GM19239 (cell line): ENCODE measurements at places on chromosomes 11 and 22.

DNA sequence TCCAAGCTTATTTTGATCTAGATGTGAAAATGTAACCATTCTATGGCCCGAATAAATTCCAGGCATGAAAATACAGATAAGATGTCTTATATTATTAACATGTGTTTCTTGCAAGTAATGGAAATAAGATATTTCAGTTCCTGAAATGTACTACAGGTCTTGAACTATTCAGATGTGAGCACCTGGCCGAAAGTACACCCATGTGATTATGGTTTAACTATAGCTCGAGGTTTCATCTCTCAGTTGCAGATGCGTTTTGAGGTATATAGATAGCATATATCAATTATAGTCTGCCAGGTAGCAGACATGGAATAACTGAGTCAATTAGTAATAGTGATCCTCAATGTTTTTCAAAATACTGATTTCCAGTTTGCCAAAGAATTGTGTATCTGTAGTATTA is 68.3 kb downstream of the DDIAS start:
- DNase-seq = peak; percentile 36

DNA sequence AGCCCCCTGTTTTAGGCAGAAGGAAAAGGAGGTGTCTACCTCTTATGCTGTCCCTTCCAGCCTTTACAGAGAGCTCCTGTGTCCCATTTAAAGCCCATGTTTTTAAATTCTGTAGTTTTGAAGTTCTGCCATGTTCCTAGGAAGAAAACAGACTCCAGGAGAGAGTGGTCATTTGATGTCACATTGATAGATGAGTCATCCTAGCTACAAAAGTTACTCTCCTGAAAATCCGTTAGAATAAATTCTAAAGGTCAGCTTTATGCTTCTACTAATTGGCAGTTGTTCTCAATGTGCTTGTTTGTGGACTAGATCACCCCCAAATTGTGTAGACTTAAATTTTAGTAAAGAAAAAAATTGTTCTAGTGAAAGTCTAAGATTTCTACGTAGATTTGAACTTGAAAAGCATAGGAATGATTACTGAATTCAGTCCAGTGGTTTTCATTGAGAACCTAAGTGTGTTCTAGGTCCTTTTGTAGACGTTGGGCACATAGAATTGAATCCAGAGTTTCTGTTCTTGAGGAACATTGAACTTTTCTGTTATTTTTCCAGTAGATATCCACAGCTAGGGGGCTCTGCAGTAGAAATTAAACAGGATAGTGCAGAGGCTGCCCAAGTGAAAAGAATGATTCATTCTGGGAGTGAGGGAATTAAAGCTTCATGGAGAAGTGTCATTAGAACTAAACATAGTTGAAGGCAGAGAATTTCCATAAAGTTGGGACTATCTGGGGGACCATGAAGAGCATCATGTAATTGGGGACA is 140.6 kb upstream of the RASSF10 start:
- no peak for DNase-seq

DNA sequence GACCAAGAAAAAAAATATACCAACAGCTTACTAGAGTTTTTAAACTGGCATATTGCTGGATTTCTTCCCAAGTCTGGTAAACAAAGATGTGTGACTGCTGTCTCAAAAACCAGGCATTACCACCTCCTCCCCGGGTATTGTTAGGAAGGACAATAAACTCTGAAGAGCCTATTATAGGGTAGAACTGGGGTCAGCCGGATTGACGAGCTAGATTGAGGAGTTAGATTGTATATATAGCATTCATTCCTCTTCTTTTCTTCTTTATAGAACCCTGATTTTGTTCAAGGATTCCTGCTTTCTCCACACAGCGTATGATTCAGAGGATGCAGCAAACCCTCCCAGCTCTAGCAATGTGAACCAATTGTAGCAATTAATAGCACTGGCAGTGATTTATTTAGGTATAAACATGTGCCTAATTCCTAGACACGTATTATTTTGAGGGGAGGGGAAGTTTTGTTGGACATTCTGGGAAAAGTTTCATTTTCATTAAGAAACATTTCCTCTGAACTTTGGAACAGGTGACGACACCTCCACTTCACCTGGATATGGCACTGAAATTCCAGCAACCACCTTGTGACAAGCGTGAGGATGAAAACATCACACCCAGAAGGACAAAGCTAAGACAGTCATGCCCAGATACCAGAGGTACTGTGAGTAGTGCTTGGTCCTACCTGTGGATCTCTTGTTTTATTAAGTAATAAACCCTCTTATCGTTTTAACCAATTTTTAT is 679.4 kb upstream of the KIRREL3 start:
- DNase-seq = no peak

- peak; percentile 87 for DNase-seq
Measured at GRCh38 chr11:64355078-64355940, 3.7 kb upstream of the RPS6KA4 start.

- DNase-seq = no peak
Measured at GRCh38 chr11:130871616-130872015, 44.7 kb downstream of the SNX19 start.

DNA sequence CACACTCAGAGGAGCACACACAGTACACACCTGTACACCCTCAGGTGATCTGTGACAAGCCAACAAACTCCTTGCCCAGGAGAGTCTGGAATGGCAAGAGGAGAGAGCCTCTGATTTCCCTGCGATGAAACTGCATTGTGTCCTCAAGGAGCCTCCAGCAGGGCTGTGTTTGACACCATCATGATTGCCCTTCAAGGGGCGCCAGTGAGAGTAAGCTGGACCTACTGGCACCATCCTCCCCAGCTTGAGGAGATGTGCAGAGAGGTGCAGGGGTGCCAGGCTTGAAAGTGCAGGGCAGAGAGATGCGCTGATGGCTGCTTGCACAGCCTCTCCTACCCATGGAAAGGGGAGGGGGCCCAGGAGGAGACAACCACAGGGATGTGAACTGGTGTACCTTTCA is 188.8 kb upstream of the CADM1 start:
- DNase-seq = no peak

GRCh38 chr22:36928196-36928595 is 14.8 kb downstream of the CSF2RB start:
- DNase-seq = no peak

GRCh38 chr22:40751250-40751649 is 67.9 kb downstream of the SLC25A17 start:
- DNase-seq = no peak

- DNase-seq = no peak
Measured at GRCh38 chr22:32803020-32803737, 1.7 kb downstream of the TIMP3 start.

DNA sequence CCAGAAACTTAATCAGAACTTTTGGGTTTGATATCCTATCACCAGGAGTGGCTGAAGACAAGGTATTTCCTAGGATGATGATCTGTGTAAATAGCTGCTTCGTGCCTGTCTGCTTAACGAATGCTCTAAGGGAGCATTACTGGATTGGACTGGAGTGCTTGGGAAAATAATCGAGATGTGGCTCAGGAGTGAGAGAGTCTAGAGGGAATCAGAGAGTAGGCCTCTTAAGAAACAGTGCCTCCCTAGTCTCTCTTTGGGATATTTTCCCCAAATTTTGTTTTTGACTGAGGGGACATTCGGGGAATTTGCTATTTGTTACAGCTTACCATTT is 2.5 kb downstream of the MAML2 start:
- DNase-seq = no peak

DNA sequence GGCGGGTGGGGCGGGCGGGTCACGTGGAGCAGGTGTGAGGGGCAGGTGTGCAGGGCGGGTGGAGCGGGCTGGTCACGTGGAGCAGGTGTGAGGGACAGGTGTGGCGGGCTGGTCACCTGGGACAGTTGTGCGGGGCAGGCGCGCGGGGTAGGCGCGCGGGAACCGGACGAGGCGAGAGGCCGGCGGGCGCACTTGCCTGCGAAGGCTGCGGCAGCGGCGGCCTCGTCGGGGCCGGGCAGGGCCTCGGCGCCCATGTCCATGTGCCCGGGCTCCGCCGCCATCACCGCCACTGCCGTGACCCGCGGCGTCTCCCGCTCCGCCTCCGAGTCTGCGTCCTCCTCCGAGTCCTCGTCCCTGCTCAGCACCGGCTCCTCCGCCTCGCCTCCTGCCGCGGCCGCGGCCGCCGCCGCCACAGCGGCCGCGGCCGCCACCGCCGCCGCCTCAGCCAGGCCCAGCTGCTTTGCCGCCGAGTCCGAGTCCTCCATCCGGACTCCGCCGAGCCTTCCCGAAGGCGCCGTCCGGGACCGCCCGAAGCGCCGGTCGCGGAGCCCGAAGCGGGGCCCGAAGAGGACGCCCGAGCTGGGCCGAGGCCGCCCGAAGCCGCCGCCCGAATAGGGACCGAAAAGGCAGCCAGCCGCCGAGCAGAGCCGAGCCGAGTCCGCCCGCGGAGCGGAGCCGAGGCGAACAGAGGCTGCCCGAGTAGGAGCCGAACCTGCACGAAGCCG is at the start of gene DEAF1:
DEAF1 (minus strand) TSS at position 660 of the 725 bp plus-strand sequence; CDS start at position 485, 175 bp downstream.
- DNase-seq = peak; percentile 91

DNA sequence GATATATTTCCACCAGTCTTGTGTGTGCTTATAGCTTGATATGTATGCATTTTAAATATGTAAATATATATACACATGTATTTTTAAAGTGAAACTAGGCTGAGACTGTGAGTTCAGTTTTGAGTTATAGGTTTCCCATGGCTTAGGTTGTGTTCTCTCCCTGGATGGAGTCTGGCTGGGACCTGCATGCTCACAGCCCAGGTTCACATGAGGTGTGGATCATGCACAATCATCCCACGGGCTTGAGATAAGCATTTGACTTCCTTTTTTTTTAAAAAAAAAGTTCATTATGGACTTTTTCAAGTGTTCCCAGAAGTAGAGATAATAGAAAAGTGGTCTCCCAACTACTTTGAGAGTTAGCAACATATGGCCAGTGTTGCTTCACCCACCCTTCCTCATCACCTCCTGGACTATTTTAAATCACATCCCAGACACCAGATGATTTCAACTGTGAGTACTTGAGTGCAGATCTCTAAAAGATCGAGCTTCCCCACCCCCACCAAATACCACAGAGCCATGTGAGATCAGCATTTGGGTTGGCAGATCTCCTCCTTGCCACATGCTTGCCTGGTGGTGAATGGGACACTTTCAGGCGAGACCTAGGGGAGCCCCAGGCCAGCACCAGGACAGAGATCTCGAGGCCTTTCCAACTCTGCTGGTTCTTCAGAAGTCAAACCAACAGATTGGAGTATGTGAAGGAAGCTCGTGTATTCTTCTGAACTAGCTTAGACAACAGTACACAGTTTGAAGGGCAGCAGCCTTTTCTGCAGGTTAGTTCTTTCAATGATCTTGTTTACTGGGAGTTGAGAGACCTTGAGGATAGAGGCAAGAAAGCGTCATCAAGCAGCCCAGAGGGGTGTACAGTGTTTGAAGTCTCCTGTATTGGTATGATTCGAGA is 15.9 kb downstream of the MED15 start:
- DNase-seq = no peak

DNA sequence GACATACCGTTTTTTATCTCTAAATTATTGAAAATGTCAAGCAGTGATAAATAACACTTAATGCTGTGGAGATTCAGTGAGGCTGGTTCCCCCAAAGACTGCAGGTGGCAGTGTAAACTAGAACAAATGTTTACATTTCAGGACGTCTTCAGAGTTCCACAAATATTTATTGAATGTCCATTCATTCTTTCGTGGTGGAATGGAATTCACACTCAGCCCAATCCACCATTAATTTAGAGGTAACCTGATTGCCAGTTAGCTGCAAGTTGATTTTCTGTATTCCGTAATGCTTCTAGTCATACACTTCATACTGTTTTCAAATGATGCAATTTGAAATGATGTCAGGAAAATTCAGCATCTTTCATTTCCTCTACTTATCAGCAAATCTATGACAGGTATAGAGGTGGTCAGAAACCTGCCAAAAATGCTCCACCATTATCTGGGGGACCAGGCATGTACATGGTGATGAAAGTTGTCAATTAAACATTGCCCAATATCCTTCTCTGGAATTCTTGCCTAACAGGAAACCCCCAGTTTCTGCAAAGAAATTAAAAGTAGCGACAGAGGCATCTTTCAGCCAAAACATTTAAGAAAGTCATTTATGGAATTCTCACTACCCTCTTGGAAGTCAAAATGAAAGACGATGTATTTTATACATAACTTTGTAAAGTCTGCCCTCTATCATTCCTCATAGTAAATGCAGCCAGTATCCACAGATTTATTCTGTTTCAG is 94.3 kb upstream of the BMAL1 start:
- DNase-seq = no peak

DNA sequence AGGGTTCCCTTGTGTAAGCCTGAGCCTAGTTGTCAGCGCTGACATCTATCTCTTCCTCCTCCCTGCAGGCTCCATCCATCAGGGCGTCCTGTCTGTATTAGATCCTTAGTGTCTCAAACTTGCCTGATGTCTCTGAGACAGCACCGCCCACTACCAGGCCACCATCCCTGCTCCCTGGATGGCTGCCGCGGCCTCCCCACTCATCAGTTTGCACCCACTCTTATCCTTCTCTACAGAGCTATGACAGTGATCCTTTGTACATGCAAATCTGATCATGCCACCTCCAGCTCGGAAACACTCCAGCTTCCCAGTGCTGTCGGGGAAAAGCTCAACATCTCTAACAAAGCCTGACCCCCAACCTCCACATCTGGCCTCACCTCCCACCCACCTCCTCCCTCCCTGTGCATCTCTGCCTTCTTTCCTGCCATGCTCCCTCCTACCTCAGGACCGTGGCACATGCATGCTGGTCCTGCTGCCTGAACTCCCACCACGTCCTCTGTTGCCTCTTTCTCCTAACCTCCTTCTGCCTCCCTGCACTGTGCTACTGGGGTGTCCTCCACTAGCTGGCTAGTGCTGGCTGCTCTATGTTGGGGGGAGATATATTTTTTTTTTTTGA is 61.6 kb upstream of the EIF3D start:
- no peak for DNase-seq

DNA sequence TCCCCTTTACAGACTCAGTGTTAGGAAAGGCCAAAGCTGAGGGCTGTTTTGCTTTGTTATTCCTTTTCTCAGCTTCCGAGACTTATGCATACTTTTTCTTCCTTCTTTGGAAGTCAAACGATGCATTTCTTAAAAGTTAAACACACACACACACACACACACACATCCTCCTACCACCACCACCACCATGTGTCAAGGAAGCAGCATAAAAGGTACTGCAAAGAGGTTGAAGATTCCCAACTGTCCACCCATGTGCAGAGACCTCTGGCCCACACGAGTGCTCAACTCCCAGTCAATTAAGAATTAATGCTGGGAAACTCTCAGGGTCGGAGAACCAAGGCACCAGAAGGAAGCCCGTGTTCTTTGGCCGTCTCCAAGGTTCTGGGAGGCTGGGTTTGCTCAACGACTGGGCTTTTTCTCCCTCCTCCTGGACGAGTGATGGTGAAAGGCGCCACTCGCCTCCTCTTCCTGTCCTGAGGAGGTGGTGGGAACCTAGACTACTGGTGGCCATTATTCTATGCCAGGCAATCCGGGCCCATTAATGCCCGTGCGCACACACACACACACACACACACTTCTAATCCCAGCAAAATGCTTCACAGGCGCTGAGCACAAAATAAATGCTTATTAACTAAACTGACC is 15.1 kb downstream of the MN1 start:
- DNase-seq = no peak

GRCh38 chr11:59151761-59152160 is 9.1 kb downstream of the FAM111A start:
- DNase-seq = no peak

- no peak for DNase-seq
Measured at GRCh38 chr11:117734601-117735024, 62.4 kb downstream of the DSCAML1 start.
